ENCODE measurements at places on chromosomes 6 and 20. TPM values are rescaled to one million over a fixed set of nuclear protein-coding genes. Genes with fewer than 3 reads are reported as not detected.

Gene NKAIN2
- total RNA-seq: not detected

Gene PRPH2
- total RNA-seq: not detected

- DNase-seq: no peak
Observed at GRCh38 chr20:58401162-58401561, 12.1 kb downstream of the VAPB start.

GRCh38 chr6:108097882-108098281 lies 23.3 kb upstream of the OSTM1 start:
- DNase-seq: no peak

DNA sequence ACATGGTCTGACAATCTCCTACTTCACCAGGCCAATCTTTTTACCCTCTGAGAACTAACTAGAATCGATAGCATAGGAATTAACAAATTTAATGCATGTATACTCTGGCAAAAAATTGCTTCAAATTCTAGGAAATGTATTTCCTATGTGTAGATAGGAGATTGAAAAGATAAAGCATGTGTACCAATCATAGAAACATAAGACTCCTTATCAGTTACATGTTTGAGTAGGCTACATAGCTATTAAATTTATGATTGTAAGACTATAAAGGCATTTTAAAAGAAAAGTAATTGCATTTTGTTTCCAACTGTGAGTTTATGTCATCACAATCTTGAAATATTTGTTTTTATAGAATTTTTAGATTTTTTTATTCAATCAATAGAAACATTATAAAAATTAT lies 196.6 kb upstream of the HEY2 start:
- no peak for DNase-seq

GRCh38 chr6:722077-722524 lies 29.2 kb upstream of the EXOC2 start:
- DNase-seq: peak; percentile 56

DNA sequence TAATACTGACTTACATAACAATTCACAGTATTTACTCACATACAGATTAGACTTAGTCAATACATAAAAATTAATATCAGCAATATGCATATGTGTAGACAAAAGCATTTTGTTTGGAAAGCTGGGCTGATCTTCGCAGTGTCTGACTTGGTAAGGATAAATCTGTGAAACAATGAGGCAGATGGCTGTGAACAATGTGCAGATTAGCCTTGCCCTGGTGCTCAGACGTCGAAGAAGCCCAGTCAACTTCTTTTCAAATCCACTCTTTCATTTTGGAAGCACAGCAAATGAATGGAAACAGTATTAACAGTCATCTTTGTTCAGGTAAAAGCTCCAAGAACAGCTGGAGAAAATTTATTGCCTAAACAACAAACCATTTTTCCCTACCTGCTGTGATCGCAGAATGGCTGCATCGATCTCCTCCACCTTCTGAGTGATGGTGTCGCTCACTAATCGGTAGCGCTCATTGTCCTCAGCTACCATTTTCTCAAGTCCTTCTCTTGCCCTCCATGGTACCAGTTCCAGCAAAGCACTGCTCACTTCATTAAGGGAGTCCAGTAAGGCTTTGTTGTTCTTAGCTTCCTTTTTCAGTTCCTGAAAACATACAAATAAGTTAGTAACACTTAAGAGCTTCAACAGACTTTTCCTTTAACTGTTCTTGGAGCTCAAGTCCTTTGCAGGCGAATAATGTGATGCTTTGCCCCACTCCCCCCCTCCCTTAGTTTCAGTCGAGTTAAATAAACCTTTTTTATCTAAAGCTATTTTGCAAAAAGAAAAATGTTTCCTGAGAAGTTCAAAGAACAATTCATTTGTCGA lies 116.5 kb downstream of the DST start:
- no peak for DNase-seq

GRCh38 chr20:32168184-32168910 lies 39.2 kb downstream of the PLAGL2 start:
- DNase-seq: no peak

- no peak for DNase-seq
Observed at GRCh38 chr6:10485406-10485805, 35.7 kb upstream of the GCNT2 start.

DNA sequence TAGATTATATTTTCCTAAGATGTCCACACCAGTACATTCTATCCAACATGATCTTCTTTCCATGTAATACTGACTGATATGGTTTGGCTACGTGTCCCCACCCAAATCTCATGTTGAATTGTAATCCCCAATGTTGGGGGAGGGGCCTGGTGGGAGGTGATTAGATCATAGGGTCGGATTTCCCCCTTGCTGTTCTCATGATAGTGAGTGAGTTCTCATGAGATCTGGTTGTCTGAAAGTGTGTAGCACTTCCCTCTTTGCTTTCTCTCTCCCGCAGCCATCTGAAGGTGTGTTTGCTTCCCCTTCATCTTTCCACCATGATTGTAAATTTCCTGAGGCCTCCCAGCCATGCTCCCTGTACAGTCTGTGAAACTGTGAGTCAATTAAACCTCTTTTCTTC lies 12.2 kb upstream of the HBS1L start:
- no peak for DNase-seq

GRCh38 chr6:159973951-159974350 lies 5.1 kb downstream of the IGF2R start:
- no peak for DNase-seq

GRCh38 chr20:45440891-45441685 lies 25.1 kb downstream of the PIGT start:
- no peak for DNase-seq

GRCh38 chr20:44115762-44116644 lies 71.0 kb downstream of the JPH2 start:
- DNase-seq: no peak

- no peak for DNase-seq
Observed at GRCh38 chr20:34675993-34676641, 775 bp downstream of the PIGU start.

DNA sequence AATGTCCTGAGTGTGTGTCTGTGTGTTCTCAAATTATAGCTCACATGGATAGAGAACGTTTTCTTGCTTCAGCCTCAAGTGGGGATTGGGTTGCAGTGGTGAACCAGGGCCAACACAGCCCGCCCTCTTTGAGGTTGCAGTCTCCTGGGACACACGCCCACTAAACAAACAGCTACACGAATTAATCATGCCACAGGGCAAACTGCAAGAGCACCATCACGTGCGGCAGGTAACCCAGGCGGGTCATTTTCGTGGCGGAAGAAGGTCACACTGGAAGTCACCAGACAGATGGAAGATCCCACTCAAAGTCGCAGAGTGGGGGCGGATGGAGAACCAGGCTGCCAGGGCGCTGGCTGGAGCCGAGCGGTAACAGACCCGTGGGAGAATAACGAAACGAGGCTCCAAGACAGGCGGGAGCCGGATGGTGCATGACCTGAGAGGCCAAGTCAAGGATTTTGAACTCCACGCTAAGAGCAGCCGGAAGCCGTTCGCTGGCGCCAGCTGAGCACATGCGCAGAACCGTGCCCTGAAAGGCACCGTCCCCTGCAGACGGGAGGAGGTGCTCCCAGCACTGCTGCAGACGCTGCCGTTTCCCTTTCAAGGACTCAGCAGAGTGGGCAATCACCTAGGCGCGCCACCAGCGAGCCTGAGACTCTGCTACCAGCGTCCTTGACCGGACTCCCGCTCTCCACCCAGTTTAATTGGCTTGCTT lies 10.7 kb downstream of the DLL1 start:
- DNase-seq: no peak

DNA sequence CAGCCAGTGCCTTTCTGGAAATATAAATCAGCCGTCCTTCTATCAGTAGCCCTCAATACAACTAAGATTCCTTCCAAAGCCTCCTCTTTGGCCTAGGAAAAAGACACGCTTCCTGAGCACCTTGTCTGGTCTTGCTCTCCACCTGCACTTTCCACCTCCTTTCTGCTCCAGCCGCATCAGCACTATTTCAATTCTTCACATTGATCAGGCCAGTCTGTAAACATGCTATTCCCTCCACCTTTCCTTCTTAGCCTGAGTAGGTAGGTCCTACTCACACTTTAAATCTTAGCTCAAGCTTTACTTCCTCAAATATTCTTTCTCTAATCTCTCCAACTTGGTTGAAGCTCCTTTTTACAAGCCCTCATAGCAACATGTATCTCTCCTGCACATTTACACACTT lies 11.4 kb downstream of the RANBP9 start:
- no peak for DNase-seq

Data from T-helper 17 cell (primary cell).